Hindlimb muscle (tissue), 1 donor: ENCODE measurements at places on chromosomes 2 and 18. TPM values are rescaled to one million over a fixed set of nuclear protein-coding genes. Genes with fewer than 3 reads are reported as not detected.

GRCh38 chr2:110979471-110980338, 141.0 kb upstream of the BCL2L11 start:
- DNase-seq = no peak

GRCh38 chr2:69902213-69902922, 8.6 kb downstream of the SNRNP27 start:
- no peak for DNase-seq

Gene RFX8
- polyA plus RNA-seq = 1.9 TPM

DNA sequence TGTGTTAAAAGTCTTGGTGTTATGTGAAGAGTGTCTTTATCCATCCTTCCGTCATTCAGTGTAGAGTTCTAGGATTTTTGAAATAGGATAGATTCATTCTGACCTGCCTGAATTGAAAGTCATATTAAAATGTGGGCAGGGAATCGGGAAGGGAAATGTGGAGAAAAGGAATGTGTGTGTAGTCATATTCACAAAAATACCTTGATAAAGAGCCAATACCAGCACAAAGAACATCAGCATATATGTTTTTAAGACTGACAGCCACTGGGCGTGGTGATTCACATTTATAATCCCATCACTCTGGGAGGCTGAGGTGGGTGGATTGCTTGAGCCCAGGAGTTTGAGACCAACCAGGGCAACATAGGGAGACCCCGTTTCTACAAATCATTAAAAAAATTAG, 188.1 kb downstream of the CAMKMT start:
- no peak for DNase-seq

Gene MC2R
- 0.23 TPM for polyA plus RNA-seq

GRCh38 chr2:200159829-200160781, 146.4 kb upstream of the SPATS2L start:
- DNase-seq = no peak

- no peak for DNase-seq
These were observed 10.8 kb upstream of the NEU4 start for GRCh38 chr2:241798081-241798630.

DNA sequence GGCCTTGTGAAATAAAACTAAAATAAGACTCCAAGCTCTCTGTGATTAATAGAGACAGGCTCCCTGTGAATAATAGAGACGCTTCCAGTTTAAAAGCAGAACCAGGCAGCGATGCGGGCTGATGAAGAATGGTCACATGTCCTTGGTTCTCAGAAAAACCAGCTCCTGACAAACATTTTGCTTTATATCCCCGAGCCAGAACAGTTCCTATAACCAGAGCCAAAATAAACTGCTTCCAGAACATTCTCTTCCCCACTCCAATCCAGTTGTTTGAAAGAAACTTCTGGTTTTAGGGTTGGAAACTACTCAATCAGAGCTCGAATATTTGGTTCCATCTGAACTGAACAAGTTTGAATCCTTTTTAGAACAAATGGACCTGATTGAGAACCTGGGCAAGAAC, 213.7 kb downstream of the TSN start:
- DNase-seq = peak; percentile 69

GRCh38 chr2:70144443-70145143, 46.2 kb downstream of the C2orf42 start:
- DNase-seq = no peak

DNA sequence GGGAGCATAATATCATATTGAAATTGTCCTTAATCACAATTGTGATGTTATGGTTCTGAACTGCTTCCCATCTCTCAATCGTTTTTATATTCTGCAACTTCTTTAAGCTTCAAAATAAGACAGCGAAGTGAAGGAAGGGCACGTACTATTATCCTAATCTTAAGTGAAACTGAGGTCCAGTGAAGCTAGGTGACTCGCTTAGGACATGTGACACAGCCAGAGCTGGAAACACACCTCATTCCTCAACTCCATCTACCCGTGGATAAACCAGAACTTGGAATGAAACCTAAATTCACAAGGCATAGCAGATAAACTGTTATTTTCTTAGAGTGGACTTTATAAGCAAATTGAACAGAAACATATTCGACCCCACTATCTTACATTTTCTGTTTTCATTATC, 191.2 kb upstream of the PXDN start:
- no peak for DNase-seq

DNA sequence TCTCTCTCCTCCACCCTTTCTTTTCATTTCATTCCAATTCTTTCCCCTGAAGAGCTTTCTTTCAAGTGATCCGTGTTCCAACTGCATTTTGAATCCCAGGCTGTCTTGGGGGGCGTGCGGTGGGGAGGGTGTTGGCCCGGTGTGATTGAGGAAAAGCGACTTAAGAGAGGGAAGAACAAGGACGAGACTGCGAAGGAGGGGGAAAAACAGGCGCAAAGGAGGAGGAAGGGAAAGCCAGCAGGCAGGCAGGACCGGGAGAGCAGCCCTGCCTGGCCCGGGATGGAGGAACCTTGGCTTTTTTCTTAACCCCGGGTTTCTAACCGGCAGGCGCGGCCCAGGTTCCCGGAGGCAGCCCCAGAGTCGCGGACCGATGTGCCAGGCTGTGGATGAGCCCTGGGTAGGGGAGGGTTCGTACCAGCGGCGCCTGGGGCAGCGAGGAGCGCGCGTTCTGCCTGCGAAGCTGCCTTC, 1.3 kb downstream of the ADCYAP1 start:
- DNase-seq = no peak

Gene RBM44
- polyA plus RNA-seq = 0.93 TPM

GRCh38 chr2:203594541-203594940, 59.4 kb upstream of the RAPH1 start:
- no peak for DNase-seq

GRCh38 chr2:236317938-236318396, 53.8 kb upstream of the ASB18 start:
- DNase-seq = no peak

DNA sequence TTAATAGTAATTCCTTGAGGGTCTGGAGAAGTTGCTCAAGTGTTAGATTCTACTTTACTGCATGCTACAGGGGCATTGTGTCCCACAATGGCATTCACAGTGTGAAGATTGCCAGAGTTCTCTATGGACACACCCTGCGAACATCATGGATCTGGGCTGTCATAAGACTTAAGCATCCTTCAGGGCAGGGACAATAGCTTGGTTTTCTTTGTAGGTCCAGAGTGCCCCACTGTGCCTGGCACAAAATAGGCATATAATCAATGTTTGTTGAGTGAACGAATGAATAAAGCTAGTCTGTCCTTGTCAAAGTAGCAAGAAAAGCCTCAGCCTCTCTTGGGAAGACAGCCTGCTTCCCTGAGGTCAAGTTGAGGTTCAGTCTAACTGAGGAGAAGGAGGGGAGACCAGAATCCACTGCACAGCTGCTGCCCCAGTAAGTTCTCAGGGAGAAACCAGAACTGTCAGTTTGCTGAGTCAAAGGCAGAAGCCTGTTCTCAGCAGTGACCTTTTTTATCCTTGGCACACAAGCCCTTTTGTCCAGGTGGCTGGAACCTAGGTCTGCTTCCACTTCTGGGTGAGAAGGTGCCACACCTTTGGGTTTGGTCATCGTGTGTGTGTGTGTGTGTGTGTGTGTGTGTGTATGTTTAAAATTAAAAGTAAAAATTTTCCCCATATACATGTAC, 15.0 kb downstream of the INPP4A start:
- no peak for DNase-seq

GRCh38 chr2:121825003-121825950, 69.8 kb downstream of the TSN start:
- no peak for DNase-seq

Gene RNF125
- 16.0 TPM for polyA plus RNA-seq

- no peak for DNase-seq
These were observed 1027.2 kb upstream of the ACVR2A start for GRCh38 chr2:146817613-146818012.

Gene GAREM1
- polyA plus RNA-seq = 8.1 TPM

GRCh38 chr2:62334440-62335058, 138.6 kb downstream of the B3GNT2 start:
- no peak for DNase-seq

DNA sequence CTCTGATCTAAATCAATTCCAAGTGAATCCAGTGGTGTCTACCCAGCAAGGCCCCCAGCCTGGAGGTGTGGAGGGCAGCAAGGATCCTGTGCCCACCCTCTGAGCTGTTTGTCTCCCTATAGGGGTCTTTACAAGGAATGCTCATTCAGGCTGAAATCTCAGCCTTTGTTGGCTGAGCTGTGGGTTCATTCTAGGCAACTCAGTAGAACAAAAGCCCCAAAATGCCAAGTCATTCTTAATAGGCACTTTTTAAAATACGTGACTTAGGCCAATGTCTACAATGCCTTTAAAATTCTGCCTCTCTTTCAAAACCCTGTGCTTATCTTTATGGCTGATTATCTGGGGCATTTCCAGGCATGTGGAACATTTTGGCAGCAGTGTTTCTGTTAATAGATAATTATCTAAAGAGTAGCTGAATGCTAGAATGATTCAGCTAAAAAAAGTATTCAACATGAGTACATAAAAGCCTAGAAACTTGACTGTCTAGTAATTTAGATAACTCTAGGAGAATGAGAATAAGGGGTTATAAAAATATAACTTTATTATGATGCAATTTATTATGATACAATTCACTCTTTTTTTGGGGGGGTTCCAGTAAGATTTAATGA, 7.4 kb downstream of the UGT1A6 start:
- DNase-seq = no peak

Gene GALNT13
- polyA plus RNA-seq = 0.32 TPM

DNA sequence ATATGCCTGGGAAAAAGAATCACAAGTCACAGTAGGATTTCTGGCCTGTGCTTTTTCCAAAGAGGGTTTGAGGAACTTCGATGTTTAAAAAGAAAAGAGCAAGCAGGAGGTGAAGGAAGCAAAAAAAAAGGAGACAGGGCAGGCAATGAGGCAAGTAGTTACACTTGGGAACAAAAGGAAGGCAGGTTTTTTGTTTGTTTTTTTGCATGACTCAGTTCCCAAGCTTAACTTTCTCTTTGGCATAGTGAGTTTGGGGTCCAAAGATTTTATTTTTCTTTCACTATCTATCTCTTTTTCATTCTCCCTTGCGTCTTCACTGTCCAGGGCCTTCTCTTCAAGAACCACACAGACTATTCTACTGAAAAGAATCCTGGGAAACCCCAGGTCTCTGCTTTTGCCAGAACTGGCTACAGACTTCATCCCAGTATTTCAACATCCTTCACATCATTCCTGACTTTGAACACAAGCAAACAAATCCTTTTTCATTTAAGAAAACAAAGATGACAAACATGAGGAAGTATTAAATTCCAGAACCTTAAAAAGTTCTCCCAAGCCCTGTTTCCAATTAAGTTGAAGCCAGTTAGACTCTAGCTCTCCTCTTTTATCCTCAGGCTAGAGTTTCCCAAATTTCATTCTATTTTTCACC, 210.7 kb upstream of the RND3 start:
- no peak for DNase-seq

GRCh38 chr2:66938471-66938967, 458.6 kb upstream of the ETAA1 start:
- no peak for DNase-seq

DNA sequence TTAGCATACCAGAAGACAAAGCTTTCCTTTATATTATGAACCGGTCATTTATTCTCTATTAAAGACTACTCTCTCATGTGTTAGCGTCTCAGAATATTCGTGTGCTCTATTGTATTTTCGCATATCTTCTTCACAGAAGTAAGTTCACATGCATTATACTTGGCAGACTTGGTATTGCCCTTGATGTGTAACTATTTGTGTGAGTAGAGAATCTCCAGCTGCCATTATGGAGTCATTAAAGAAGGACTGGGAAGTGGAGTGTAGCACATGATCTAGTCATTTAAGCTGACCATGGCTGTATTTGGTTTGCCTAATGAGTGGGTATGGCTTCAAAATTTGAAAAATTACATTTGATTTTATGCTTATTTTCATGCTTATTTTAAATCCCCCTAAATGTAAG, 92.9 kb downstream of the TTC27 start:
- DNase-seq = no peak

DNA sequence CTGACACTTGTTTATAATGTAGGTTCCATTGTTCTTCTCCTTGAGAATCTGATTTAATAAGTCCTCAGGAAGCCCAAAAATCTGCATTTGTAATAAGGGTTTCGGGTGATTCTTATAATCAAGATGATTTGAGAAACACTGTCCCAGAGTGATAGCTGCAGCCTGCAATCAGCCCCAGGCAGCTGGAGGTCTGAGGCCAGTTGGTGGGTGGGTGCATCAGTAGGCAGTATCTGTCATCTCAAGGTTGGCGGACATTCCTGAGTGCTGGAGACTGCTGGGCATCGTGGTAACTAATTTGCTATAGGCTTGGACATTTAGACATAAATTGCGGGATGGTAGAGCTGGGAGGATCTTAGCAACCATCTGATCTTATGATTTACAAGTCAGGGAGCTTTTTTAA, 2.7 kb upstream of the IL18RAP start:
- DNase-seq = no peak

- peak; percentile 28 for DNase-seq
These were observed 27.3 kb downstream of the GKN2 start for GRCh38 chr2:68925295-68925896.

Gene LAMA3
- polyA plus RNA-seq = 3.1 TPM

DNA sequence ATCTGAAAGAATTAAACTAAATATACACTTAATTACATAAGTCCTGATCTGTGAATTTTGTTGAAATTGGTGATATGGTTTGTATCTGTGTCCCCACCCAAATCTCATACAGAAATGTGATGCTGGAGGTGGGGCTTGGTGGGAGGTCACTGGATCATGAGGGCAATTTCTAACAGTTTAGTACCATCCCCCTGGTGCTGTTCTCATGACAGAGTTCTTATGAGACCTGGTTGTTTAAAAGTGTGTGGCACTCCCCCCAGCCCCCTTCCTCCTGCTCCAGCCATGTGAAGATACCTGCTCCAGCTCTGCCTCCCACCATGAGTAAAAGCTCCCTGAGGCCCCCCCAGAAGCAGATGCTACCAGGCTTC, 18.7 kb downstream of the FEZ2 start:
- DNase-seq = no peak

DNA sequence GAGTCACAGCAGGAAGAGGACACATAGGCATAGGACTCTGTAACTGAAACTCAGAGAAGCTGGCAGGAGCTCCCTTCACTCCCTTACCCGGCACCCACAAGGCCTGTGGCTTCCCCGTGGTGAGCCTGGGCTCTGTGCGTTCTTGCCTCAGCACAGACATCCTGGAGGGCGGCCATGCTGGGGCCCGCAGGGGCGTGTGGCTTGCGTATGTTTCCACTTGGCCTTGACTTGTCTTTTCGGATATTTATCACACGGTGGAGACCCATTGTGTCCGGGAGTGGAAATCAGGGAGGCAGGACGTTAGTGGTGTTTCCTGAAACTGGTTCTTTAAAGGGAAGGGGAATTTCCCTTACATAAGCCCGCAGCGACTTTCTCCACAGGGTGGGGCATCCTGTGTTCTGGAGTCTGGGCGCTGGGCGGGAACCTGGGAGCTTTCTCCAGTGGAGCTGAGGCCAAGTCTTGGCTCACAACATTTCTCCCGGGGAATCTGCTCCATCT, 49.9 kb upstream of the EML6 start:
- DNase-seq = peak; percentile 77

Gene MRPL33
- polyA plus RNA-seq = 99.7 TPM
